ENCODE measurements at places on chromosomes 3 and 15. TPM values are rescaled to one million over a fixed set of nuclear protein-coding genes. Genes with fewer than 3 reads are reported as not detected.

Gene SPATA12
- total RNA-seq = not detected

Gene GREM1
- total RNA-seq = 42.3 TPM

DNA sequence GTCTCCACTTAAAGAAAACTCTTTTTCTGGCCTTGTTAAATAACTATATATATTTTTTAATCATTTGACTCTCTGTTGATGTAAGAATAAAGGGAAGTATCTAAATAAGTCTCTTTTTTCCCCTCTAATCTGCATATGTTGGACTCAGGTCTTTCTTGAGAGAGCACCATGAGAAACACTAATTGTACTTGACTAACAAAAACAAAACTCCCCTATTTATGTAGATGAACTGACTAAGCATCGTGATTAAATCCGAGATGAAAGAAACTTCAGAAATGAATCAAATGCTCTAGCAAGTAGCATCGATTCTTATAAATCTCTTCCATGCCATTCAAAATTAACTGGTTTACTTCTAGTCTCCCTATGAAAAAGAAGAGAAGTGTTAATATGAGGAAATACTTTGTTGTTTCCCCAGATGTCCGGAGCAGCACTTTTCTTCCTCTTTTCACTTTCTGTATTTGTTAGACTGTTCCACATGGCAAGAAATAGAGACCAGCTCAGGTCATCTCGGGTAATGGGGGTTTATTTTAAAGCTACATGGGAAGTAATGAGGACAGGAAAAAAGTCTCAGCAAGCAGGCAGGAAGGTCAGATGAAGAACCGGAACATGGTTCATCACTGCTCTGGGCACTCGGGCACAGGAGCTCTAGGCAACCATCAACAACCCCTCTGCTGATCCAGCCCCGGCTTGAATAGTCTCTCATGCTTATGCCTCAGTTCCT, 288.3 kb downstream of the CNTN6 start:
- H3K4me3 ChIP-seq = no peak overlapping the region
- no peak for DNase-seq
- no peak overlapping the region for H3K27ac ChIP-seq

DNA sequence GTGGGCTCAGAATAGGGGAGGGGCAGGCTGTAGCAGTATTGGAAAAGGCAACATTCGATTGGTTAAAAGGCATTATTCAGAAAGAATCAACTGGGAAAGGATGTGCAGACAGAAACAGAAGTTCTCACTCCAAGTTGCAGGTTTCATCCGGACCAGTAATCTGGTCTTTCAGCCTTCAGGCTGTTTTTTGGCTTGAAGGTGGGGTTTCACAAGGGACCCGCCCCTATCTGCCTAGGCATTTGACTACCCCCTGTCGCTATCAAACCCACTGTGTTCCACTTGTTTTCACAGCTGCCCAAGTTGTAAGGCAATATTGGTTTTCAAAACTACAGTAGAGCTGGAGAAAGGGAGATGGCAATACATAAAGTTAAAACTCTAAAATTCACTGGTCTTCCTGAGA, 96.9 kb downstream of the VPS8 start:
- H3K27ac ChIP-seq = no peak overlapping the region
- no peak overlapping the region for H3K4me3 ChIP-seq
- no peak for DNase-seq
- peaks cover 5% of the 10 kb centered on the region for H3K36me3 ChIP-seq

DNA sequence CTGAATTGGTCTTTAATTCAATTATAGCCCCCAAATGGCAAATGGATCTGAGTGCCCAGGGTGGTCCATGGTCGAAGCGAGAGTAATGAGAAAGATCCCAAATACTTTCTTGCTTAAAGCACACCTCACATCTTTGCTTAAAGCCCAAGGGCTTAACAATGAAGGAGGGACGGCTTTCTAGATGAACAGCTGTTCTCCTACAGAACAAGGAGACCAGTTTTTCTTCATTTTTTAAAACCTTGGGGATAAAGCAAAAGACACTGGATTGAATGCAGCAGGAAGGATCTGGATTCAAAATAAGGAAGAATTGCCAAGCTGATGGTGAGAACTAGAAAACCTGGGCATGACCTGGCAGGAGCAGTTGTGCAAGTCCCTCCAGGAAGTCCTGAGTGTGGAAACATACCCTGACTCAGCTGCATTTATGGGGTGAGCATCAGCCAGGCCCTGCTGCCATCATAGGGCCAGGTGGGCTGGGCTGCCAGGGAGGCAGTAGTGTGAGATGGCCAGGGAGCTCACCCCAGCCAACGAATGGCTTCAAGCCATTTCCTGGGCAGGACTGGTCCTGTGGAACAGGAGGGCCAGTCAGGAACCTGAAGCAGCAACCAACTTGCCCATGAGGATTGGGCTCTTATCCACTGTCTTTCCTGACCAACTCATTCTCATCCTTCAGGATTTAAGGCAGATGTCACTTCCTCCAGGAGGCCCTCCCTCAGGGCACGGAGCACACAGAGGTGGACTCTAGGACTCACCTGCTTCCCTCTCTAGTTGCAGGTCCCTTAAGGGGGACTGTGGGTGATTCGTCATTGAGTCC, 18.4 kb upstream of the RHCG start:
- H3K36me3 ChIP-seq = no peaks in the 10 kb centered on the region
- no peak overlapping the region for H3K27ac ChIP-seq
- DNase-seq = no peak
- H3K4me1 ChIP-seq = no peaks in the 10 kb centered on the region

DNA sequence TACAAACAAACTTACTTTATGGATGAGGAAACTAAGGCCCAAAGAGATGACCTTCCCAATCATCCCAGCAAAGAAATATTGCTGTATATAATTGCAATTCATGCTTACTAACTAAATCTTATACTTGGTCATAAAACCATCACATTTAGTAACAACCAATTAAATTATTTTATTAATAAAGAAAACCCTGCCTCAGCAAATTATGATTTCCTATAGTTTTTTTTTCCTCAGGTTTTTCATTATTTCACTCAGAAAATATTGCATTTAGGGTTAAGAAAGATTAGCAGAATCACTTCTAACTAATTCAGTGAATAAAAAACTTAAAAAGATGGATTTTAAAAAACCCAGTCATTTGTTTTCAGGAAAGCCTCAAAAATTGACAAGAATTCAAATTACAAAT, 86.5 kb upstream of the GADL1 start:
- no peak overlapping the region for H3K4me3 ChIP-seq
- H3K36me3 ChIP-seq = no peaks in the 10 kb centered on the region
- H3K27ac ChIP-seq = no peak overlapping the region
- H3K4me1 ChIP-seq = no peaks in the 10 kb centered on the region

Gene SUCNR1
- 0.14 TPM for total RNA-seq

- no peaks in the 10 kb centered on the region for H3K4me1 ChIP-seq
- no peak for DNase-seq
- no peaks in the 10 kb centered on the region for H3K36me3 ChIP-seq
- no peaks in the 10 kb centered on the region for H3K27me3 ChIP-seq
- H3K27ac ChIP-seq = no peak overlapping the region
Measured at GRCh38 chr15:48451736-48452135, 120.5 kb downstream of the DUT start.

DNA sequence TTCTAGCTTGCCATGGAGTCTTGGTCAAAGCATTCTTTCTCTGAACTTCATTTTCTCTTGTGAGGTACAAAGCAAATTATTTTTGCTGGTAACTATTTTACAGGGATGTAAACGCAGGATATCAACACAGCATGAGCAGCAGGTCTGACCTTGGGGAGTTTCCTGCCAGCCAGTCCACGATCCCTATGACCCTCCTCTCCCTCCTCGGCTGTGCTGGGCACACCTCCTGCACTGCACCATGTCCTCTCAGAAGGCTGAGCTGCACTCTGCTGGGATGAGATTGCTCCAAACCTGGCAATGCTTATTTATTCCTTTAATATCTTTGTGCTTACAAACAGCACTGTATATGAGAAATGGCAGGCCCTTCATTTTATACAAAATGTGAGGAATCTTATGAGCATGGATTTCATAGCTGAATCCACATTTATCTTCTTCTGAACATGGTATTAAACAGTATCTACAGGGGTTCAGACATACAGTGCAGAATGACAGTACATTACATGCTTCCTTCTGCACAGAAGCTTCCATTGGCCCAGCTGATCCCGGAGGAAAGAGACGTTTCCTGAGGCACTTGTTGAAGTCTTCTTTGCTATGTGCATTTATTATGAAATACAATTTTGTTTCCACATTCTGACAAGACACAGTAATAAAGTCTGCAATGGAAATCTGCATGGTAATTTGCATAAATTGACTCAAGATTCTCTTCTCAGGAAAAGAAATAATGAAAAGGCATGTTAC, 41.2 kb downstream of the RAB6B start:
- H3K4me1 ChIP-seq = no peaks in the 10 kb centered on the region
- no peak overlapping the region for H3K4me3 ChIP-seq
- no peak overlapping the region for H3K27ac ChIP-seq
- no peaks in the 10 kb centered on the region for H3K36me3 ChIP-seq
- no peaks in the 10 kb centered on the region for H3K27me3 ChIP-seq

All from transverse colon (tissue), 4 donors.